ENCODE measurements at places on chromosomes 2 and 18.

DNA sequence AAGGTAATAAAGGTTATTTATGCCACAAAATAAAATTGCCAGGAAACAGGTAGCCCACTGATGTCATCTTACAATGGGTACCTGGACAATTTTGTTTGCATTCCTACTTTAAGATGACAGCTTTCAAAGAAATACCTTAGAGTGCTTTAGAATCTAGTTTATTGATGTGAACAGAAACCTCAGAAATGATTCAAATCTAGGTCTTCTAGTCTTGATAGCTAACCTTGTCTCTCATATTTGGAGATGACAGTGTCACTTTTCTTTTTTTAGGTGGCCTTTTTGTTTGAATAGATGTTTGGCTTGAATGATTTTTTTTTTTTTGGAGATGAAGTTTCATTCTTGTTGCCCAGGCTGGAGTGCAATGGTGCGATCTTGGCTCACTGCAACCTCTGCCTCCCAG lies 69.1 kb downstream of the PIK3C3 start:
- no peak for DNase-seq

GRCh38 chr2:147294825-147295392 lies 549.9 kb upstream of the ACVR2A start:
- peak; percentile 57 for DNase-seq

GRCh38 chr2:176272870-176273459 lies 3.7 kb downstream of the MTX2 start:
- DNase-seq: no peak

- no peak for DNase-seq
Measured at GRCh38 chr2:191981706-191982105, 134.8 kb upstream of the CAVIN2 start.

DNA sequence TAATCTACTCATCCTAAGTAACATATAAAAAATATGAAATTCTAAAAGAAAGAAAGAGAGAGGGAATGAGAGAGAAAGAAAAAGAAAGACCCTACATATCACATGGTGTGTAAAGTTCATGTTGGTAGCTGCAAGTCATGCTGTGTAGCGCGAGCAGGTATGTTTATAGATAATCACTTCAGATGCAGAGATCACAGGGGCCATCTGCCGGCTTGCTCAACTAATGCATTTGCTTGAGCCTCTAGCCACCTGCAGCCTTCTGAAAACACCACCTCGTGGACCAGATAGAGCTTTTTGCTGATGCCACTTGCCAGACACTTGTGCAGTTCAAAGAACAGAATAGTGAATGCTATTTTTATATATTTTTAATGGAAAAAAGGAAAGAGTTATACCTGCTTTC lies 37.6 kb downstream of the CDH7 start:
- DNase-seq: no peak

- DNase-seq: peak; percentile 30
Measured at GRCh38 chr2:41922177-41922576, 125.6 kb upstream of the PKDCC start.

All from RWPE1 (cell line).